A549 treated with ZK216348 at 1 μM for 4 hours (cell line): ENCODE measurements at places on chromosomes 4 and X. TPM values are rescaled to one million over a fixed set of nuclear protein-coding genes. Genes with fewer than 3 reads are reported as not detected.

RRH gene
- total RNA-seq, result 0.13 to 0.18 TPM (median 0.15 TPM) in 3 of 5 replicates, not detected in the others

WWC2 gene
- total RNA-seq, result 12.0 to 19.8 TPM (median 17.5 TPM) in 5 replicates

CABS1 gene
- not detected in 5 replicates for total RNA-seq

MID1 gene
- 27.6 to 51.2 TPM (median 41.8 TPM) in 5 replicates for total RNA-seq

PCDH7 gene
- total RNA-seq, result 0.09 to 0.20 TPM (median 0.12 TPM) in 5 replicates

DUX4 gene
- not detected in 5 replicates for total RNA-seq

MAGEB2 gene
- total RNA-seq, result not detected in 5 replicates

EXOC1L gene
- total RNA-seq, result not detected in 5 replicates
